ENCODE measurements at places on chromosomes 5 and 9. TPM values are rescaled to one million over a fixed set of nuclear protein-coding genes. Genes with fewer than 3 reads are reported as not detected.

Gene IFNB1
- not detected for total RNA-seq

DNA sequence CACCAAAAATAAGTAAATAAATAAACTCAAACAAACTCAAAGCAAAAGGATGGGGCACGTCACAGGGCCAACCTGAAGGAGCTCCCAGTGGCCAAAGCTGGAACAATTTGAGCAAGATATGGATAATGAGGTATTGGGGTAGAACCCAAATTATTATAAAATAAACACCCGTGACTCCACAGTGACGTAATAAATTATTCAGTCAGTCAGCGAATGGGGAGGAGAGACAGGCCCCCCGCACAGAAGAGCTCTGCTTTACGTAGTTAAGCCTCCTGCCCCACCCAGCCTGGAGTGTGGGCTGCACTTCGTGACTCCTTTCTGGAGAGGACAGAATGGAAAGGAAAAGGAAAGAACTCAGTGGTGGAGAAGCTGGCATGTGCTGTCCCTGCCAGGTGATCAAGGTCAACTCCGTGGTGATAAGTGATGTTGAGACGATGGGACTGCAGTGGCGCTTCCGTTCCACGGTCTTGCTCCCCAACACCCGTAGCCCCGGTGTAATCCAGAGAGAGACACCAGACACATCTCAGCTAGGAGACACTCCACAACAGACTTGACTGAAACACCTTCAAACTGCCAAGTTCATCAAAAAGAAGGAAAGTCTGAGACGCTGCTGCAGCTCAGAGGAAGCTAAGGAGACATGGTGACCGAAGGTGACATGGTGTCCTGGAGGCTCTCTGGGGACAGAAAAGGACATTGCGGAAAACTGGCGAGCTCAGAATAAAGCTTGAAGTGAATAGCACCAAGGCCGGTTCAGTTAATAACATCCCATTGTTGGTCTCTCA lies 83.3 kb upstream of the COL5A1 start:
- DNase-seq: no peak

- DNase-seq: no peak
Observed at GRCh38 chr5:113161806-113162205, 185.2 kb downstream of the DCP2 start.

DNA sequence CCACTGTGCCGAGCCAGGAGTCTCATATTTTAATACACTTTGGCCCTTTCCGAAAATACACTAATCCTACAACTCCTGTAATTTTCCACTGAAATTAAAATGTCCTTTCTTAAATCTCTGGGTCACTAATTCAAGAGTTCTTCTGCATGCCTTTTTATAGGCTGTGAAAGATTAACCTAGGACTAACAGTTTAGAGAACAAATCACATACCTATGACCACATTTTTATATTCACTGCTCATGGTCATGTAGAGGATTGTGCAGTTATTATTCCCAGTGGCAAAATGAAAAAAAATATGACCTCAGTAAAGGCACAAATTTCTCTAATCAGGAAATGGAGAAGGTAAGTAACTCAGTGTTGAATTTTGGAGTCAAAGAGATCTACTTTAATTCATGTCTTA lies 33.4 kb downstream of the SLCO4C1 start:
- DNase-seq: no peak

Gene MVB12B
- 18.4 TPM for total RNA-seq

Measured in dermis blood vessel endothelial cell (primary cell).